Caco-2 (cell line): ENCODE measurements at places on chromosomes 3 and 15. TPM values are rescaled to one million over a fixed set of nuclear protein-coding genes. Genes with fewer than 3 reads are reported as not detected.

Gene EFCAB12
- 0.14 and 0.49 TPM in 2 replicates for total RNA-seq

- peak; percentile 80 for DNase-seq
Observed at GRCh38 chr3:195859061-195859845, 47.5 kb upstream of the MUC4 start.

DNA sequence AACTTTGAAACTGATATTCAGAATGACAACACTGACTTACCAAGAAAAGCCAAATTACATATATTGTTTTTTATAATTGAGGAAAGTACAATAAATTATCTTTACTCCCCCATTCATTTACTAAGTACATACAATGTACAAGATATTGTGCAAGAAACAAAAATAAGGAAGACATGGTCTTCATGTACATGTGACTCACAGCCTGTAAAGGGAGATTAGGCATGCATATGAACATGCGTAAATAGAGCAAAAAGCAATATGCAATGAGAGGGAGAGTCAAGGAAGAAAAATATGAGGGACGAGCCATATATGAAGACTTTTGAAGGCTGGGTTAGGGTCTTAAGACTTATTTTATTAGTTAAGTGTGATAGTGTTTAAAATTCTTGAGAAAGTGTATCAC is 258.4 kb downstream of the GBE1 start:
- DNase-seq: no peak

Gene GOLGA8G
- total RNA-seq: not detected in 2 replicates

- DNase-seq: no peak
Observed at GRCh38 chr3:148975696-148976095, 15.6 kb upstream of the GYG1 start.
